ENCODE measurements at places on chromosomes 7 and 10.
A peak's percentile ranks its signal among the peaks of the same experiment; 100 is the strongest.

- DNase-seq = no peak
Observed at GRCh38 chr7:99005776-99006175, 127.4 kb downstream of the TRRAP start.

DNA sequence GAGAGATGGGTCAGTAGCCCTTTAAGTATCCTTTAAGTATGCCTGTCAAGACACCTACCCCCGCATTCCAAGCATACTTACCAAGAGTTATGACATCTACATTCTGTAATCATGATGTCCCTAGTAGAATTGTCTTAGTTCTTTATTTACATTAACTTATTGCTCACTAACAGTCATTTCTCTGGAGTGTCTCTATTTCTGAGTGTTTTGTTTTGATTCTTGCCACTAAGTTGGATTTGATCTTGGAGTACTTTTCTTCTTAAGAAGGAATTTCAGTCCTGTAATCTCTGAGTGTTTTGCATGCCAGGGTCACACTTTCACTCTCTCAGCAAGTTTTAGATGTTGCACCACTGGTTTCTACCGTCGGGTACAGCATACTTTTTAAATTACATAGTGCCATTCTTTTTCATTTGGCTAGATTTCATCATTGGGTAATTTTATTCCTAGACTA, 1053.9 kb downstream of the KCNMA1 start:
- DNase-seq = no peak

DNA sequence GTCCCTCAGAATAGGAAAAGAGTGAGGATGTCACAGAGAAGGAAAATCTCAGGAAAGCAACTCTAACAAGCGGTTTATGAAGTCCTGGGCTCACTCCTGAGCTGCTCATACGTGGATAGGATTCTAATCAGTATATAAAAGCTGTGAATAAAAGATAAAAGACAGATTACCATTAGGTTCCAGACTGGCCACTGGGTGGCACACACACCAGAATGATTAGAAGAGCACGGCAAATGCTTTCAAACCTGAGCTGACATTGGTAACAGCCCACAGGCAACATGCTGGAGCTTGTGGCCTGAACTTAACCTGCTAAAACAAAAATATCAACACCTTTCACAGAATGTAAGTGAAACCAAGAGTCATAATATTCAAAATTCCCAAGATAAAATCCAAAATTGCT, 370.8 kb downstream of the GRID1 start:
- no peak for DNase-seq

DNA sequence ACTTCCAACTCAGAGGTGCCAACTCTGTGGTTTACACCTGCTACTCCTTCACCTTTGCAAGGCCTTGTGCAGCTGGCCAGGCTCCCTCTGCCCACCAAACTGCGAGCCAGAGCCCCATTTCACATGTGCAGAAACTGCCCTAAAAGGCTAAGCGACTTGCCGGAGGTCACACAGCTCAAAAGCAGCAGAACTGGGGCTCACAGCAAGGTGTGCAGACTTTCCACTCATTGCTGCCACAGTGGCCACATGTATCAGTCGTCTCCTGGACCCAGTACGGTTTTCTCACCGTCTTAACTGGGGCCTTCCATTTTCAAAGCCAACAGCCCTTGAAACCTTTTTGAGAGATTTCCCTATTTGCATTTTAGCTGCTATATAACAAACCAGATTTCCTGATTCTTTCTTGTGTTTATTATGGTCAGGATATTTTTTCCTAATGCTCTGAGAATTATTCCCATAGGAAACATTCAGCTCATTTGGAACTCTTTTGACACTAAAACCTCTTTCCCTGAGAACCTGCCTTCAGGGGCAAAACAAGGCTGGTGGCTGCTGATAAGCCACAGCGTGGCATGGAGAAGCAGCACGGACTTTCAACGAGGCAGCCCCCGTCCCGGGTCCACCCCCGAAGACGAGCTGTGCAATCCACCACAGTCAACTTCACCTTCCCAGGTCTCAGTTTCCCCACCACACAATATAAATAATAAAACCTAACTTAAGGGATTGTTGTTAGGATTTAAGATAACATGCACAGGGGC, 29.9 kb downstream of the SORBS1 start:
- no peak for DNase-seq

GRCh38 chr7:77800158-77800557, 1.6 kb downstream of the PHTF2 start:
- DNase-seq = no peak

- no peak for DNase-seq
Observed at GRCh38 chr7:99313204-99313573, 12.5 kb upstream of the ARPC1A start.

- DNase-seq = no peak
Observed at GRCh38 chr10:73044378-73045285, 52.0 kb downstream of the P4HA1 start.

DNA sequence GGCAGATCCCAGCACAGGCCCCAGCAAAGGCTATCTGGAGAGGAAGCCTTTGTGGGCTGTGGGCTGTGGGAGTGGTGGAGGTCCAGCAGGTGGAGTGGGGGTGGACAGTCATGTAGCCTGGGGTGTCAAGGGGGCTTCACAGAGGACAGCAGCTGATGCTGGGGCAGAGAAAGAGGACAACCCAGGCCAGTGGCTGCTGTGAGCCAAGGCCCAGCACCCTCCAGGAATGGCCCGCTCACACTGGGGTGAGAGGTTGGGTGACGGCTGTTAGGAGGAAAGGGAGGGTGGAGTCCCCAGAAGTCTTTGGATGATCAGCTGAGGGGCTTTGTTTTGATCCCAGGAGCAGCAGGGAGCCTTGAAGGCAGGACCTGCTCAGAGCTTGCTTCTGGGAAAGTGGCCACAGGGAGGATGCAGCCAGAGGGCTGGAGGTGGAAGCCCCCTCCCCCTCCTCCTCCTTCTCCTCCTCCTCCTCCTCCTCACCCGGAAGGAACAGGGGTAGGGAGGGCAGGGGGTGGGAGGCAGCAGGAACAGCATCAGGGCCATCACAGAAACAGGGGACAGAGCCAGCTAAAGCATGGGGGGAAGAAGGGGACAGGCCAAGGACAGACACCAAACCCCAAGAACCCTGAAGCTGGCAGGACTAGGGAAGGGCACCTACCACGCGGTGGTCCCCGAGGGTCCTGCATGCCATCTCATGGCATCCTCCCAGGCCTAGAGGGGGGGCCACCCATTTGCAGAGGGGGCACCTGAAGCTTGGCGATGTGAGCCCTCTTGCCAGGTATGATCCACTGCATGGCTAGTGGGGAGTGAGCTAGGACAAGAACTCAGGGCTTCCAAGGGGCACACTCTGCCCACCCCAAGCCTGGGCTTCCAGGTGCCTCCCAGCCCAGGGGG, 144.9 kb downstream of the GRID1 start:
- DNase-seq = no peak

- DNase-seq = no peak
Observed at GRCh38 chr7:147567043-147567442, 1023.5 kb upstream of the C7orf33 start.

DNA sequence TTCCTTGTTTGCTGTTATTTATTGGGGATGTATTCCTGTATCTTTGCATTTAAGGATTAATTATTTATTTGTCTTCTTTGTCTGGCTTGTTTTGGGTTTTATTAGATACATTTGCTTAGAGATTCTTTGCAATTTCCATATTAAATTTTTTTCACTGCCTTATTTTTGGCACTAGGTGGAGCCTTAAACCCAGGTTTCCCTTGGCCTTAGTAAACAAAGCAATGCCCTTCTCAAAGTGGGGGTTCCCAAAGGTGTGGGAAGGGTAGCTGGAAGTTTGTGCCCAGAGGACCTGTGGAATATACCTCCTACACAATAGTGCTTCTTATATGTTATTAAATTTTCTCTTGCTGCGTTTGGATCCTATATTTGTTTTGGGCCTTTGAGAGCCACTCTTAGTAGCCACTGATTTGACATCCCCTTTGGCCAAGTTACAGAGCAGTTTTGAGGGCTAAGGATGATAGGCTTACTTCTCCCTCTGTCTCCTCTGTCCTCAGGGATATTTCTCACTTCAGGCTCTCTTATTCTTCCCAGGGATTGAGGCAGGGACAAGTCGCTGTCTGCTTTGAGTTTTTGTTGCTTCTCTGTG, 162.3 kb downstream of the ITGB1 start:
- no peak for DNase-seq

DNA sequence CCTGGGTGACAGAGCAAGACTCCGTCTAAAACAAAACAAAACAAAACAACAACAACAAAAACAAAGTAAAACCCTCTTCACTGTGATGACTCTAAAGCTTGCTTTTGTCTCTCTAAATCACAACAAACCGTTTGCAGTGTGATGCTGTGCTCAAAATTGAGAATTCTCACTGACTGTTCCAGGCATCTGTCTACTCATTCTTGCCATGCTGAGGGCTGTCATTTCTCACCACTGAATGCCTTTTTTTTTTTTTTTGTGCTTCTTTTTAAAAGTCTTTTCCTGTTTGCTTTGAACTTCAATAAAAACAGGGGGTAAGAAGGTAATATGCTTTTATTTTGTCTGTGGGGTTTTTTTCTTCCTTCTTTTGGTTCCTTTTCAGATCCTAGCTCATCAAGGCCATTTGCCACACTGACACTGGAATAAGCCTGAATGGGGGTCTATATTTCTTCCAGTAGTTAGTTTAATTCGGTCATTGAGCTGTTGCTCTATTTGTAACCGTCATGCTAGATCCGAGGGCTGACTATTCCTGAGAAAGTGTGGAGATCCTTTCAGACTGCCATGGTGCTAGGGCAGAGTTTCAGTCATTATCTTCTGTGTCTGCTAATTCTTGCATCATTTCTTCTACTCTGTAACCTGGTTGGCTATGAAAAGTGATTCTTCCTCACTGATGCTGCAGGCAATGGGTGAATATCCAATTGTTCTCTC, 10.6 kb downstream of the FAS start:
- DNase-seq = peak; percentile 22

GRCh38 chr10:97737770-97738265, 890 bp downstream of the ZFYVE27 start:
- DNase-seq = no peak

DNA sequence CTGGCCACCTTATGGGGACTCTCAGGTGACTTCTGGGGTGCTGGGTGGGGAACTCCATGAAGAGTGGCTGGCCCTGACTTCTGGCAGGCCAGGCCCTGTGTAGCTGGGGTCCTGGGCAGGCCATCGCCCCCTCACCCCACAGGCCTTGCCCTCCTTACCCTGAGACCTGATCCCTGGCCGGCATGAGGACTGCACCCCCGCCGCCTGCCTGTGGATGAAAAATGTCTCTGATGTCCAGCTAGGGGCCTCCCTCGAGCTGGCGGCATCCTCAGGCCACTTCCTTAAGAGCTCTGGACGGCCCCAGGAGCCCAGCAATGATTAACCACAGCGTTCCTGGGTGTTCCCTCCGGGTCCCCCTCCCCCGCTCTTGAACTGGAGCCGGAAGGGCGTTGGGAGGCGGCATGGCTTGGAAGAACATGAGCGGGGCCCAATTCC, 31.8 kb upstream of the SHH start:
- no peak for DNase-seq
